ENCODE measurements at places on chromosomes 16 and 17.

DNA sequence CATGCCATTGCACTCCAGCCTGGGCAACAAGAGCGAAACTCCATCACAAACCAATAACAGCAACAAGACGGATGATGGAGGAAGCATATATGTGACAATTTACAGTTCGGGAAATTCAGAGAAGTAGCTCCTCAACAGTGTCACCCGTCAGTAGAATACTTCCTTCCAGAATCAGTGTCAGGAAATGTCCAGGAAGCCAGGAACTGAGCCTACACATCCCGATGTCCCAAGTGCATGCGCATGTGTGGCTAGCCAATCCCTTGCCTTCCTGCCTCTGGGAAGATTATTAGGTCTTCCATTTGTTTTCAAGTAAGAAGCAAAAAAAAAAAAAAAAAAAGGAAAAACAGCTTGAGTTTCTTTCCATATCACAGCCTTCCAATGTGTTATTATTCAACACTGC lies 1.4 kb upstream of the PITPNC1 start:
- no peak for DNase-seq

DNA sequence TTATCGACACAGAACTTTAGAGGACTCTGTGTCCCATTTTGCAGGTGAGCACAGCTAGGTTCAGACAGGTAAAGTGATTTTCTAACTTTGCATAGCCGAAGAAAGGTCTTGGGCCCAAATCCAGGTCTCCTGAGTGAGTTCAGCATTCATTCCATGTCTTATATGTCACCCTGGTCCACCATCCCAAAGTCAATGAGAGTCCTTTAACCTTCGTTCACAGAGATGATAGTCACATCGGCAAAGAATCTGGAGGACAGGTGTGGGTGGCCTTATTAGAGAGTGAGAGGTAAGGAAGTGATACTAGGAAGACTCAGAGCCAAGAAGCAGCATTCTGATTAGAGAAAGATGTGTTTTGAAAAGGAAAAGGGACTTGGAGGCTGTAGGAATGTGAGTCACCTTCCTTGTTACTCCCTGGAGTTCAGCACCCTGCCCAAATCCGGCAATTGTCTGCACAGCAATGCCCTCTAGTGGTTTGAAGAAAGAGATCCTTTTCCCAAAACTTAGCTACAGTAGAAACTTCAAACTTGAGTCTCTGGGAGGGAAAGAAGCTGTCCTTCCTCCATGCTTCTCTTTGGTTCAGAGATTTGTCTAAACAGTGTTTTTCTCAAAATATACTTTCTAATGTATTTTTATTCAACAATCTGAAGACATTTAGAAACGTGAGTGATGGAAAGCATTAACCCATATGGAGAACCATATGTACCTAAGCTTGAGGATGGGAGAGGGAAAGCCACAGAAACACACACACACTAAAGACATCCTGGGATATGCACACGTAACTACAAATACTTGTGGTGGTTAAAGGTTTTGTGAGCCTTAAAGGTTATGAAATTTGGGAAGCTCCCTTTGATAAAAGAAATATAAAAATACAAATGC lies 96.4 kb upstream of the SHISA6 start:
- peak; percentile 67 for DNase-seq

DNA sequence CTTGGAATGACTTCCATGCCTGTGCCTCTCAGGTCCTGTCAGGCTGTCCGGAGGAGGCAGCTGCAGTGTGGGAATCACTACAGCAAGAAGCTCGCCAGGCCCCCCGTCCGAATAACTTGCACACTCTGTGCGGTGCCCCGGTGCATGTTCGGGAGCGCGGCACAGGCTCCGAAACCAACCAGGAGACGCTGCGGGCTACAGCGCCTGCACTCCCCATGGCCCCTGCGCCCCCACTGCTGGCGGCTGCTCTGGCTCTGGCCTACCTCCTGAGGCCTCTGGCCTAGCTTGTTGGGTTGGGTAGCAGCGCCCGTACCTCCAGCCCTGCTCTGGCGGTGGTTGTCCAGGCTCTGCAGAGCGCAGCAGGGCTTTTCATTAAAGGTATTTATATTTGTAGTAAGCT lies 1.3 kb downstream of the NRN1L start:
- DNase-seq: no peak

DNA sequence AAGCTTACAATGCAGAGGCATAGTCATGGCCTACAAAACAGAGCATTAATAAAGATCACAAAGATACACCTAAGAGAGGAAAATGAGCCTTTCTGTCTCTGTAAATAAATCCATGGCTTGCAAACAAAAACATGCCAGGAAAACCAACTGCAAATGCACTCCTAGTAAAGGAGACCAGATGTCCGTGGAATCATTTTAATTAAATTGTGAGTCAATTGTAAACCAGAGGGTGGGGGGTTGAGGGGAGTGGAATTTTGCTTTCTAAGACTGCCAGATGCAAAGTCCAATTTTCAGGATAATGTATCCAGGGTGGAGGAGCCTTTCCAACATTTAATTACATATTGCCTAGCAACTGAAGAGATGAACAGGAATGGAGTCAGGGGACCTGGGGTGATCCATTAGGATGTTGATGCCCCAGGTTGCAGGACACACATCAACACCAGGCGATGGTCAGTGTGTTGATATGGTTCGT lies 390.3 kb upstream of the CCL2 start:
- no peak for DNase-seq

GRCh38 chr17:31495022-31495885 lies 103.8 kb downstream of the RAB11FIP4 start:
- peak; percentile 38 for DNase-seq

GRCh38 chr17:18179196-18179595 lies 4.4 kb upstream of the ALKBH5 start:
- no peak for DNase-seq

- no peak for DNase-seq
Observed at GRCh38 chr16:84648595-84649510, 542 bp downstream of the KLHL36 start.

- no peak for DNase-seq
Observed at GRCh38 chr17:61511480-61512182, 59.4 kb downstream of the TBX4 start.

GRCh38 chr16:8957509-8958157 lies 6.1 kb downstream of the USP7 start:
- no peak for DNase-seq

GRCh38 chr17:77549726-77550366 lies 408.7 kb upstream of the TNRC6C start:
- no peak for DNase-seq

- DNase-seq: no peak
Observed at GRCh38 chr17:74635418-74635817, 11.9 kb upstream of the CD300E start.

DNA sequence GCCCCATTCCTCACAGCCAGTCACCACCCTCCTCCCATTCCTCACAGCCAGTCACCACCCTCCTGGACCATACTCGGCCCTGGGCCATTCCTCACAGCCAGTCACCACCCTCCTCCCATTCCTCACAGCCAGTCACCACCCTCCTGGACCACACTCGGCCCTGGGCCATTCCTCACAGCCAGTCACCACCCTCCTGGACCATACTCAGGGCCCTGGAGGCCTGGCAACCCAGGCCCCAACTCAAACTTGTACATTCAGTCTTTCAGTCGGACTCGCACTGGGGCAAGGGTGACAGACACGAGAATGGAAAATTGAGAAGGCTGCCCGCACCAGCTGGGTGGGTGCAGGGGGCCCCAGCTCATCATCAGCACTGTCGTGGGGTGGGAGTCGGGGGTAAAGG lies 30.4 kb upstream of the FOXK2 start:
- DNase-seq: no peak

DNA sequence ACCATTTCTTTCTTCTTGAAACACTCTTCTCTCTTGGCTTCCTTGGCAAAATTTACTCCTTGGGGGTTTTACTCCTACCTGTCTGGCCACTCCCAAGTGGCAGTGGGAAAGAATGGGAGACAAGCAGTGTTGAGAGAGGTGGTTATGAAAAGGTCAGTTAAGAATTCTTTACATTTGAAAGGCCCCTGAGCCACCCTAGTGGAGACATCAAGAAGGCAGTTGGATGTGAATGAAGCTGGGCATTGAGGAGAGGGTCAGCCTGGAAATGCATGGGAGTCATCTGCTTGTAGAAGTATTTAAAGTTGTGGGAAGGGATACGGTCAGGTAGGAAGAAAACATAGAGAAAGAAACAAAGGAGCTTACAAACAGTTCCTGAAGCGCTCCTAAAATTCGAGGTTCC lies 42.3 kb upstream of the CCNF start:
- DNase-seq: no peak

DNA sequence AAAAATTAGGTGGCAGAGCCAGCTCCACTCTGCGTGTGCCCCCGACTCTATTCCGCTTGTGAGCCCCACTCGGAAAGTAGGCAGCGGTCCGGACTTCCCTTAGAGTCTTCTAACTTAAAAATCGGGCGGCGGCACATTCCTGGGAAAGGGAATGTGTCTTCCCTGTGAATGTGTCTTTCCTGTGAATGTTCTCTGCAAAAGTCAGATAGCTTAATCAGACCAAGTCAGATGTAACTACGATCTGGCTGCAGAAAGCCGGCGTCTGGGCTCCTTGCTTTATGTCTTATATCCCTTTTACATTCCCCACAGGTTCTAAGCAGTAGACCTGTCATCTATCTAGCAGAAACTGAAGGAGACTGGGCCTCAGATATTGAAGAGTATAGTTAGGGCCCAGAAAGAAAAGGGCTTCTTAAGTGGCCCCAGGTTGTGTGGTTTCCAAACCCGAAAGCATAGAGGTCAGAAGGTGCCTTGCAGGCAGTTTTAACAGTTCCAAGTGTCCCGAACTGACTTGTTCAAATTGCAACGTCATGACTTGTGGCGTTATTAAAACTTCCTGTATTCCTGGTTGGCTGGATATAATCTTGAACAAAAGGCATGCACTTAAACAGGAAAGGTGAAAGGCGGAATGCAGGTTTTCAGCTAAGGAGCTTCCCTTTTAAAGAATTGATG lies 601 bp downstream of the PHKB start:
- DNase-seq: peak; percentile 72

DNA sequence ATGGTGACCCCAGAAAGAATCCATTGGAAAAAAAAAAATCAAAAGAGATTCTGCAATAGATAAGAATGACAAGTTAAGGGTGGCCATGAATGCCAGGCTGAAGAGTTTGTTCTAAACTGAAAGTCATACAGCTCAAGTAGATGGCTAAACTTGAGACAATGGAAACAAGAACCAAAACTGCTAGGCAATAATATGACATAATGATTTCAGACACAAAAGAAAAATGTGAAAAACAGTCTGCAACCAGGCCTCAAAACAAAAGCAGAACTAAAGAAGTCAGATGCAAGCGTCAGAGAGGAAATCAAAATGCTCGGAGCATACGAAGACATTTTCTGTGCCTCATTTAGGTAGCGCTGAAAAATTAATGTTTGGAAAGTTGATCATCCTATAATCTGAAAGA lies 54.4 kb upstream of the YPEL2 start:
- no peak for DNase-seq

DNA sequence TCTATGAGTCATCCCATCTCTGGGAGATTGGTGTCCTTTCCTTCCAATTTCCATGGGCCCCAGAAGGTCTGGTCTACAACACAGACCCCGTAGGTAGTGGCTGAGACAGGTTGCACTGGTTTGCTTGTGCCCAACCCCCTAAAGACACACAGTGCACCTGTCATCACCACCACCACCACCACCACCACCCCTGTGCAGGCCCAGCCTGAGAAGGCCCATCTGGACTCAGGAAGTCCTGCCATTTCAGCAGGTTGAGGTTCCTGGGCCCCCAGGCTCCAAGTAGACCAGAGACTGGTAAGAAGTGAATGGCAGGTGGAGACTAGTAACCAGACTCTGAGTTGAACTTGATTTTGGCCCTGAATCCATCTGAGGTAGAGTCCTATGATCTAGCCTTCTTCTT lies 25.9 kb upstream of the PHB1 start:
- DNase-seq: no peak

DNA sequence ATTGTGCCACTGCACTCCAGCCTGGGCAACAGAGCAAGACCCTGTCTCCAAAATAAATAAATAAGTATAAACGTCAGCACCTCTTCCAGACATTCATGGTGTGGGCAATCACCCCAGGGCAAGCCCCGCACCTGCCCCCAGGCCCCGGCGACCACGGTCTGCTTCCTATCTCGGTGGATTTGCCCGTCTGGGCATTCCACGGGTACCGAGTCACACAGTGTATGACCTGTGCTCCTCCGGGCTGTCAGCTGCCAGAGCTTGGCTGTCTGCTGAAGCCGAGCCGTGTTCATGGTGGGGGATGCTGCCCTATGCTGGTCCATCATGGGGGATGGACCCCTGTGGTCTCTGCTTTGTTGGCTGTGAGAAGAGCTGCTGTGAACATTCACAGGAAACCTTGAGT lies 15.4 kb downstream of the CYBC1 start:
- DNase-seq: no peak

- no peak for DNase-seq
Observed at GRCh38 chr16:3481696-3482658, 13.3 kb downstream of the C16orf90 start.

GRCh38 chr16:85968041-85968920 lies 69.3 kb downstream of the IRF8 start:
- DNase-seq: no peak
